ENCODE measurements at places on chromosomes 3 and 15.

- DNase-seq, result no peak
These were observed 18.4 kb downstream of the TM4SF18 start for GRCh38 chr3:149314807-149315578.

DNA sequence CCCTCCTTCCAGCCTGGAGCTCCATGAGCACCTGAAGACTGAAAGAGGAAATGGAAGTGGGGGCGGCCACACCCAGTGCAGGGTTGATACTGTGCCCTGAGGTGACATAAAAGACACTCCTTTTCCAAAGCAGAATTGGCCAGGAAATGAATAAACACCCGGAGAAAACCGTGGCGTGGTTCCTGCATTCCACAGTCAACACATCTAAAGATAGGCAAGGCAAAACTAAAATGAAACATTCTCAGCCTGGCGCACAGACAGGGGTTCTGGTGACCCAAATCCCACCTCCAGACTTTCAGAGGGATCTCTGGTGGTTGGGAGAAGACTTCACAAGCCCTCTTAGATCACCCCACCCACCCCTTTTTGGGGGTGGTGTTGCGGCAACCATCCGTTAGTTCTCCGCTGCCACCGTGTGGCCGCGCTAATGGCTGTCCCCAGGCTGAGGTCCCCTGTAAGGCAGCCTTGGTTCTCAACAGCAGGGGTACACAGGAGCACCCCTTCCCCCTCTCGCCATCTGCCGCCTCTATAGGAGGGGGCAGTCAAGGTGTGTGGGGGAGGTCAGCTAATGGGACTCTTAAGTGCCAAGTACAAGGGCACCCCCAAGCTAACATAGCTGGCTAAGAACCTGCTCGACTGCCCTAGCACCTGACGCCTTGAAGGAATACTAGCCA is 2.5 kb upstream of the MST1R start:
- DNase-seq, result no peak

GRCh38 chr3:149004622-149005021 is 13.3 kb downstream of the GYG1 start:
- no peak for DNase-seq

DNA sequence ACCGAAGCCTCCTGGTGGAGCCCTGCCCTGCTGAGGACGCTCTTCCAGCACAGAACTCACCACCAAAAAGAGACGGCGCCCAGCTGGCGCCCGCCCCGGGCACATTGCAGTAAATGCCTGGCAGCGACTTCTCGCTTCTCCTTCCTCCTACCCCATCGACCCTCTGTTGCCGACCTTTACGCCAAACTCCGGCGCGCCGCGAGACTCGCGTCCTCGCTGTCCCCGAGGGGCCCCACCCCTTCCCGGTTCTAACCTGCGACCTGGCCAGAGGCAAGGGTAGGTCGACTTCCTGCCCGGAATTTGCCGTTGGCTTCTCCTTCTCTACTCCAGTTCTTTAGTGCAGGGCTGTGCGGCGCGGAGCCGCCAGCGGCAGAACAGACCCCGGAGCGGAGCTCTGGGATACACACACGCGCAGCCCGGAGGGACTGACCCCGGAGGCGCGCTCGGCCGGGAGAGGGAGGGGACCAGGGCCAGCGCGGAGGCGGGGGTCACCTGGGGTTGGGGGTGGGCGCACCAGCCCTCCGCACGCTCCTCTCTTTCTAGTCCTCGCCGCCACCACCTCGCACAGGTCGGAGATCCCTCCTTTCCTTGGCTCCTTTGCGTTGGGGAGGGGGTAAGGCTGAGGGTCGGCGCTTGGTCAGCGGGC is 226.6 kb upstream of the AZI2 start:
- peak; percentile 43 for DNase-seq

- DNase-seq, result no peak
These were observed 118.9 kb downstream of the OXNAD1 start for GRCh38 chr3:16383864-16384263.

GRCh38 chr15:86849558-86850285 is 770.1 kb downstream of the AGBL1 start:
- no peak for DNase-seq

DNA sequence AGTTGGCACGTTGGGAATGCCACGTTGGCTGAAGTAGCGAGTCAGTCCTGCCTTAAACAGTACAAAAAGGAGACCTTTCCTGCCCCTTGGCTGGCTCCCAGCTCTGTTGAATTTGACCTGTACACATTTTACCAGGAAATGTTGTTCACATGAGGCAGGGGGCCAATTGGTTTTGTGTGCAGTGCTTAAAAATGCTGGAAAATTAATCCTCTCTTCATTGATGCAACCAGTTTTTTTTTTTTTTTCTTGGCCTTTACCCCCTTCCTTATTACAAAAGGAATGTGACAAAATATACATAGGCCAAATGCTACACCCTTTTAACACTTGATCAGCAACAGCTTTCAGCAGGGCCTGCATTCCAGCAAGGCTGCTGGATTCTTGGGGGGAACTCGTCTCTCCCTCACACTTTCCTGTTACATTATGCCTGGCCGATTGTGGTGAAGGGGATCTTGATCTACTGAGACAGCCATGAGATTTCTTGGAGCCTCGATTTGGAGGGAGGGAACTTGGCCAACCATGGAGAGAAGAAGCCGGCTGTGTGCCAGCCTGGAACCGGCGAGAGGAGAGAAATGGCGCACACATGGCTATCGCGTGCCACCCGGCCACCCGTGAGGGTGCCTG is 93.1 kb downstream of the DNASE1L3 start:
- DNase-seq, result no peak

GRCh38 chr3:149936812-149937230 is 33.9 kb downstream of the PFN2 start:
- DNase-seq, result no peak

GRCh38 chr3:99644746-99645145 is 6.4 kb downstream of the COL8A1 start:
- no peak for DNase-seq

DNA sequence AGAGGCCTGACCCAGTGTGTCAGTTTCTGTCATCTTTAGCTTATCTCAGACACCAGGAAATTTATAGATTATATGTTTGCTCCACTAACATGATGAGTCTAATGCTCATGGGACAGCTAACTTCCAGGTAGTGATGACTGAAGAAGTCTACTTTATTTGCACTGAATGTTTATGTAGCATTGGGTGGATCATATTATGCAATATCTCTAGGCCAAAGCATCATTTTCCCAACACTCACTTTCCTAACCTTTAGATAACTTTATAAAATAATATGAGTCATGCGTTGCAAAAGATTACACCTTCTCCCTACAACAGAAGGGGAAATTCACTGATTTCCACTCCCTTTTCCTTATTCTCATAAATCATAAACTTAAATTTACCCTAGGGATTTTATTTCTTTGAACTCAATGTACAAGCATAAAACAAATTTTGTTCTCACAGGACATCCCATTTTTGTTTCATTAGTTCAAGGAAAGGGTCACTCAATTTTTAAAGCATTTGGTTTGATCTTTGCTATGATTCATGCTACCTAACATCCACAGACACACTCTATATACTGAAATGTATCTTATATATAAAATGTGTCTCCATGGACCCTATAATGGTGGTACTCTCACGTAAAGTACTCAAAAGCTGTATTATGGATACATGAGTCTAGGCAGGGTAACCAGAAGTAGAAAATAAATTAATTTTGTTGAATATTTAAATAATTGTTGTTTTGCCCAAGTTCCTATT is 225.2 kb downstream of the WDR72 start:
- no peak for DNase-seq

Data from NCI-H1930 (cell line).